ENCODE measurements at places on chromosomes 16 and 17.

DNA sequence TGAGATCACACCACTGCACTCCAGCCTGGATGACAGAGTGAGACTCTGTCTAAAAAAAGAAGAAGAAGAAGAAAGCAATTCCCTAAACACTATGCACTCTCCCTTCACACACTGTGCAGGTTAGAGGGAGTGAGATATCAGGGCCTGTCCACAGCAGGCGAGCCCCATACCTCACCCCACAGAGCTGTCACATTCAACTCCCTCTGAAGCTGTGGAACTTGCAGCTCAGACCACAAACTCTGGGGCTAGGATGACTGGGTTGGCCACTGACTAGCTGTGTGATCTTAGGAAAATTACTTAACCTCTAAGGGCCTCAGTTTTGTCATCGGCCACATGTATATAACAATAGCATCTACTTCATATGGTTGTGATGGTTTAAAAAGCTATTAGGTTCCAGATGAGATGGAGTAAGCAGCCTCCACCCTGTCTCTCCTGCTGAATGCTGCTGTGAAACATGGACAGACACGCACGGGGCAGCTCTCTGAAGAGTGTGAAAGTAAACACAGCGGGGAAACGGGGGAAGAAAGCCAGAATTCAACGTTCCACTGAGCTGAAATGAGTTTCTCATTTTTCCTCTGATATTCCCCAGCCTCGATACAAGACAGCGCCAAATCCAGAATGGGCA is 13.6 kb upstream of the PYY start:
- no peak for DNase-seq

DNA sequence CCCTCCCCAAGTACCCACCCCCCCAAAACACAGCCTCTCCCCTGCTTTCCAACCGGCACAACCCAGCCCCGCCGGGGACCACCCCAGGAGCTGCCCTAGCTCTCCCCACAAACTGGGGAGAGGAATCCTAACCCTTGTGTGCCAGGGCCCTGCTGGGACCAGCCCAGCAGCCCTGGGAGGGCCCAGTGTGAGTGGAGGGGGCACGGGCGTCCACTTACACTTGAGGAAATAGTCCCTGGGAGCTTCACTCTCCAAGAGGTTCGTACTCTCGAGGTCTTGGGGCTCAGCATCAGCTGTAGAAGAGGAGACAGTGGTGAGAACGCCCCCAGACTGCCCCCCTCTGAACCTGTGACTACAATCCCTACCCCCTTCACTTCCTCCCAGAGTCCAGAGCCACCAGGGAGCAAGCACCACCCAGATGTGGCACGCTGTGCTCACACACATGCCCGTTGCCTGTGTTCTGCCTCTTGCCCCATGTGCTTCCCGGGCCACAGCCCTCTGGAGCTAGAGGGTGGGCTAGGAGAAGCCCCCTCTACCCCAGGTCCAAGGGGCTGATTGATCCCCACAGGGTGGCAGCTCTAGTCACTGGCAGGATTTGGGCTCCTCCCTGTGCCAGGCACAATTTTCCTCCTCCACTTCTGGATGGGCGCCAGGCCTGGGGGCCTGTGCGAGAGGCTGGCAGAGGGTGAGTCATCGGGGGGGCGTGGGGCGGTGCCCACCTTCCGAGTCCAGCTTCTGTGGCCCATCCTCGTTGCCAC is 3.0 kb downstream of the TRIM47 start:
- no peak for DNase-seq

DNA sequence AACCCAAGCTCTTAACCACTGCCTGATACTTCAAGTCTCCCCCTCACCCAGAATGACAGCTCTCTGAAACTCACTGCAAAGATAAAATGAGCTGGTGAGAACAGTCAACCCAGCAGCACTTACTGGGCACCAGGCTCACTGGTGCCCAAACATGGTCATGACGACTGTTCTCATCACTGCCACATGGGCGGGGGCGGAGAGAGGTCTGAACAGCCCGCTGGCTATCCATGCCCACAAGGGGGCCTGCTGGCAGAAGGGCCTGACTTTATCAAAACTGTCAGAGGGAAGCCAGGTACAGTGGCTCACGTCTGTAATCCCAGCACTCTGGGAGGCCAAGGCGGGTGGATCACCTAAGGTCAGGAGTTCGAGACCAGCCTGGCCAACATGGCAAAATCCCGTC is 4.0 kb downstream of the MYBBP1A start:
- DNase-seq, result no peak

GRCh38 chr17:56594320-56595107 is 1.0 kb downstream of the NOG start:
- no peak for DNase-seq

DNA sequence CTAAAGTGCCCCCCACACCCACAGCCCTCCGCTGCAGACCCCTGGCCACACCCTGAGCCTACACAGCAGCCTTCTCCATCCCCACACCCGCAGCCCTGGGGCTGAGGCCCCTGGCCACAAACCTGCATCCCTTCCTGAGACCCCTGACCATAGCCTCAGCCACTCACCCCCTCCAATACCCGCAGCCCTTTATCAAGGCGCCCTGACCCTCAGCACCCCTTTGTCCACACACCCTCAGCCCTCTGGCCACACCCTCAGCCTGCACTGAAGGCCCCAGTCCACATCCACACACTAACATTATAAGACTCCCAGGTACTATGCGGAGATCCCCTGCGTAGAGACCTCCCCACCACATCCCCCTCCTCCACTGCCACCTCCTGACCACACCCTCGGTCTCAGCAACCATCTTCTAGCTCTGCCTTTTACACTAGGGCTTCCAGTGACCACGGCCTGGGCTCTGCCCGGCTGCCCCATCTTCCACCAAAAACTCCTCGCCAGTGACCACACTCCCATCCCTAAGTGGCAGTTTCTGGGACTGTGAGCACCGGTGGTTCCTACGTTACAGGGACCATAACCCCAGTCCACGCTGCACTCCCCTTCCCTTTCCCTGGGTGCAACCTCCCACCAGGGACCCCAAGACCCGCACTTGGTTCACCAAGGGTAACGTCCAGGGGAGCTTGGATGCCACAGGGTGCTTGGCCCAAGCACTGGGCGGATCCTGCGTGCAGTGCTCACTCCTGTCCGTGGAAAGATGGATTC is 818 bp downstream of the TPPP3 start:
- DNase-seq, result no peak

DNA sequence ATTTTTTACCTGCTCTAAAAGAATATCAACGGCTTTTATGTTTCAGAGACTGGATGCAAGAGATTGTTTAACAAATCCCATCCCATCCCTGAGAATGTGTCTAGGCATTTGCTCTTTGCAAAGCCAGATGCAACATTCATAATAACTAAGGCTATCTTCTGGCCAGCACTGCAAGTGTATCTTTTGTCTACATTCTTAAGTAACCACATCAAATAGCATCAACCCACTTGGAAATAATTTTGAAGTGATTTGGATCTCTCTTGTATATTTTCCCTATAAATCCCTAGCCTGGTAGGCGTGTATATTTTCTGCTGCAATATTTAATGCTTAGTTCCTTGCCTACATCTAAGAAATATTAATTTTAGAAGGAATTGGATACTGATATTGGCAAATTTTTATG is 64.3 kb downstream of the PIGL start:
- DNase-seq, result no peak
